Nucleus accumbens (tissue), 56 donors: ENCODE measurements at places on chromosomes 6 and 20.
A peak's percentile ranks its signal among the peaks of the same experiment; 100 is the strongest.

- DNase-seq = no peak
Observed at GRCh38 chr6:165702669-165703068, 39.6 kb upstream of the PDE10A start.

GRCh38 chr6:147201885-147202515, 2.2 kb upstream of the STXBP5 start:
- peak; percentile 32 for DNase-seq

- no peak for DNase-seq
Observed at GRCh38 chr6:170282512-170283158, 8.2 kb downstream of the DLL1 start.

DNA sequence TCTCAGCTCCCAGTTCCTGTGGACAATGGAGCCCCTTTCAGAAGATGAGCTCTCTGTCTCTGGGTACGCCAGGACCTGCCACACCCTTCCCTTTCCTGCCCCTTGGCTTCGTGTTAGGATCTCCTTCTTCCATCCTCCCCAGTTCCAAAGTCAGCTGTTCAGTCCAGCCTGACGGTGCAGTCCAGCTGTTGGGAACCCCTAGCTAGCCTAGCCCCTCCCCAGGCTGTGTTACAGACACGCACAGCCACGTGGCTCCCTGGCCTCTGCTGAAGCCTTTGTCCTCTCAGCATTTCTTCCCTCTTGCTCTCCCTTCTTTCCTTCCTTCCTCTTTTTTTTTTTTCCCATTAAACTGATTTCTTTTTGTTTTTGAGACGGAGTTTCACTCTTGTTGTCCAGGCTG, 12.4 kb upstream of the TFAP2C start:
- no peak for DNase-seq

GRCh38 chr6:145349950-145350510, 385.3 kb downstream of the EPM2A start:
- DNase-seq = no peak
